Esophagus squamous epithelium (tissue), 5 donors: ENCODE measurements at places on chromosomes 2 and 18.

DNA sequence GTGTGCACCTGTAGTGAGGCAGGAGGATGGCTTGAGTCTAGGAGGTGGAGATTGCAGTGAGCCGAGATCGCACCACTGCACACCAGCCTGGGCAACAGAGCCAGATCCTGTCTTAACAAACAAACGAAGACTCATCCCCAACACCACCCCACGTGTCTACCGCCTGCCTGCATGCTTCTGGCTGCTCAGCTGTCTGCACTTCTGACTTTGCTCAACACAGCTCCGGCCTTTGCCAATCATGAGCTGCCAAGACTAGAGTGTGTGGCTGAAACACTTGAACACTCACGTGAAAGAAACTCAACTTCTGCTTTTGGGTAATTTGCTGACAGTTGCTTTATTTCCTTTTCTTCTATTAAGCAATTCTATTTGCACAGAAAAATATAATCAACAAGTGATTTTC, 32.1 kb upstream of the SP3 start:
- peak; percentile 51 for DNase-seq

DNA sequence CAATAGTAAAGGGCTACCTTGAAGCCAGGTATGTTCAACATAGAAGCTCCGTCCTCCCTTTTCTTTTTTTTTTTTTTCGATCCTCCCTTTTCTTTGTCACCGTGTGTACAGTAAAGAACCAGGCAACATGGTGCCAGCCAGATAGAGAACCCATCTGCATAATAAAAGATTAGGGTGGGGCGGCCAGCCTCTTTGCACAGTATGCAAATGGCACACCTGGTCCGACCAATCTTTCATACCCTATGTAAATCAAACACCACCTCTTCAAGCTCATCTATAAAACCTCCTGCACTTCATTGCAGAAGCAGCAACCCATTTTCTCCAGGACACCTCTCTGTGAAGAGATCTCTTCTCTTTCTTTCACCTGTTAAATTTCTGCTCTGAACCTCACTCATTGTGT, 7.3 kb upstream of the WDR33 start:
- no peak for DNase-seq

DNA sequence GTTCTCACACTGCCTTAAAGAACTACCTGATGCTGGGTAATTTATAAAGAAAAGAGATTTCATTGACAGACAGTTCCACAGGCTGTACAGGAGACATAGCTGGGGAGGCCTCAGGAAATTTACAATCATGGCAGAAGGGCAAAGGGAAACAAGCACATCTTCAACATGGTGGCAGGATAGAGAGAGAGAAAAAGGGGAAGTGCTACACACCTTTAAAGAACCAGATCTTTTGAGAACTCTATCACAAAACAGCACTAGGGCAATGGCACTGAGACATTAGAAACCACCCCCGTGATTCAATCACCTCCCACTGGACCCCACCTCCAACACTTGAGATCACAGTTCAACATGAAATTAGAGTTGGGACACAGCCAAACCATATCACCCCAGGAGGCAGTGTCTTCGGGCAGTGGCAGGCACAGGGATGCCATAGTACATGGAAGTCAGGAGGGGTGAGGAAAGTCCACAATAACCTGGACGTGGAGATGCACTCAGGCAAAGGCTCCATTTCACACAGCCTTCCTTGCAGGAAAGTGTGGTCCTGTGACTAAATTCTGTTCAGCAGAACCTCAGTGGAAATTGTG, 120.4 kb upstream of the SERPINE2 start:
- DNase-seq: no peak

GRCh38 chr2:180876506-180876905, 103.9 kb upstream of the UBE2E3 start:
- no peak for DNase-seq

GRCh38 chr2:12442476-12442847, 274.3 kb upstream of the TRIB2 start:
- no peak for DNase-seq

- no peak for DNase-seq
Measured at GRCh38 chr18:31819106-31819924, 58.6 kb upstream of the SLC25A52 start.

GRCh38 chr2:215604606-215605005, 168.7 kb upstream of the FN1 start:
- no peak for DNase-seq

DNA sequence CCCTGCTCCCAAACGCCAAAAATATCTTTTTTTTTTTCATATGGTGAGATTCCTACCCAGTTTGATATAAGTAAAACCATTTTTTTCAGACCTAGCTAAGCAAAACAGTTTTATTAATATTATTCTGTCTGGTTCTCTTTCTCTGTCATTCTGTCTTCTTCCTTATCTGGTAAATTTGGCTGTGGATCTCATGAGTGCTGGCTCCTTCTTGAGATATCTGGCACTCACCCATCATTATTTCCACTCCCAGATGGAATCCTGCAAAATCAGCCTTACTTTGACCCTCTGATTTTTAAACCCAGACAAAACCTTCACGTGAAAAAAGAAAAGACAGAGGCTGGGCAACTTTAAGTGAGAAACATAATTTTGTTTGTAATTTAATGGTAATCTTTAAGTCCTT, 373.6 kb downstream of the NYAP2 start:
- DNase-seq: no peak

- no peak for DNase-seq
Measured at GRCh38 chr2:10169581-10169980, 47.0 kb downstream of the RRM2 start.

DNA sequence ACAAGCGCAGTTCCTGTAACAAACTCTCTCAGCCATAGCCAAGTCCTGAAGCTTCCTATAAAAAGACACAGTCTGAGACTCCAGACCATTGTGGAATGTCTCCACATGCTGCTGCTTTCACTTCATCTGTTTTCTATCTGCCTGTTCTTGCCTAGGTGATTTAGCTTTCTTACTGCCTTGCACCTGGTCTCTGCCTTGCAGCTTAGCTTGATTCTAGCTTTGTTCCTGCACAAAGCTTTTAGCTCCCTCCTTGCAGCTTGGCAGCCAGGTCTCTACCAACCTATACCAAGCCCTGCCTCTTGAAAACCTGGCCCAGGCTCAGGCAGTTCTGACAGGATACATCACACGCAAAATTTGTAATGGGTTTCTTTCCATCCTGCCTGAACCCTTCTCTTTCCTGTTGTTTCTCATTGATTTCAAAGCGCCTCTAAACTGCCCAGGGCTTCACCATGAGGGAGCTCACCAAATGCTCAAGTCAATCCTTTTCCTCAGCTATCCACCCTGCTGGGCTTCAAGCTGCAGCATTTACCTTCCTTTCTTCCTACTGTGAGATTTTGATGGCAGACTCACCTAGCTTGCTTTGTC, 941.3 kb upstream of the NXPH2 start:
- no peak for DNase-seq
